Neural crest cell (in vitro differentiated cells): ENCODE measurements at places on chromosomes 13 and 19.

DNA sequence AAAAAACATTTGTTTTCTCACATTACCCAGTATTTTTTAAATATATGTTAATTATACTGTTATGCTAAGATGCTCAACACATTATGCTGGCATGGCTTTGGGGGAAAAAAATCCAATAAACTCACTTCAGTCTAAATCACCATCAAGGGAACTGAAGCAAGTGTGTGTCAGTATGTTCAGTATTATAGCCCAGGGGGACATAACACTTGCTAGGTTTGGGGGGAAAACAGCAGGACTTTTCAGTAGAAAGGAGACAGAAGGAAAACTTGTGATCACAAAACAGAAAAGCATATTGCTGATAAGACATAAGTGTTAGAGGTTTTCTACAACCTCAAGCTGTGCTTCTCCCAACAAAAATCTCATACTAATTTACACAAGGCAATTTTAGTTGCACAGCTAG lies 1759.9 kb upstream of the PCDH20 start:
- DNase-seq = no peak

GRCh38 chr19:15118789-15119494 lies 11.7 kb downstream of the SYDE1 start:
- no peak for DNase-seq

- no peak for DNase-seq
Measured at GRCh38 chr13:21796775-21797514, 126.1 kb downstream of the FGF9 start.

- DNase-seq = no peak
Measured at GRCh38 chr13:45104261-45104660, 16.0 kb upstream of the GTF2F2 start.

DNA sequence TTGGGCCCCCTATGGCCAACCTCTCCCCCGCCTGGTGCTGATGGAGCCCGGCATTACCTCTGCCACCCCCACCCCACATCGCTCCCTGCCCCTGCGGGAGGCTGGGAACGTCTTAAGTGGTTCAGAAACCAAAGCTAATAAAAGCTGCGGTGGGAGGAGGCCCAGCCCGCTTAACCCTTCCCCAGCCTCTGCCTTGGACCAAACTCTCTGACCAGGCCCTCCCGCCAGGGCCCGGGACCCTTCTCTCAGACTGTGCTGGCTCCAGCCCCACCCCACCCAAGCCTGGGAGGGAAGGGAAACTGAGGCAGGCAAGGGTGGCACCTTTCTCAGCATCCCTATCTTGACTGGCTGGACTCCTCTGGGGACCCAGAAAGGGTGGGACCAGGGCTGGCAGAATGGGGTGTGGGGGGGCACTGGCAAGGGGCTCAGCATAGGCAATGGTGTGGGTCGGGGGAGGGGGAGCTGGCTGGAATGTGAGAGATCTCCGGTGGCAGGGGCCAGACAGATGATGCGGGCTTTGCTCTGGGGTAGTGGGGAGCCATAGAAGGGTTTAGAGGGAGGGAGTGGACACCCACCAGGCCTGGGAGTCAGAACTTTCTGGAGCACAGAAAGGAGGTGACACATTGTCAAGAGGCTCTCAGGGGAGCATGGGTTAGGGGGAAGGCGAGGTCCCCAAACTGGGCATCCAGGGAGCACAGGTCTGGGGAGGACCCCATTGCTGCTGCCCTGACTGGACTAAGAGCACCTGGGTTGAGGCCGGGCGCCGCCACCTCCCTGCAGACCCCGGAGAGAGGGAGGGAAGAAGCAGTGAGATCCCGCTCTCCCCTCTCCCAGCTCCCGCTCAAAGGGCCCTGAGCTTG lies 21.9 kb downstream of the SMIM24 start:
- no peak for DNase-seq

GRCh38 chr19:15449620-15450527 lies at the start of gene WIZ:
Gene WIZ (minus strand): TSS chr19:15449956. CDS start chr19:15448307, 1,649 bp downstream.
- peak; percentile 72 for DNase-seq

- no peak for DNase-seq
Measured at GRCh38 chr19:33047422-33047821, 17.3 kb downstream of the RHPN2 start.

DNA sequence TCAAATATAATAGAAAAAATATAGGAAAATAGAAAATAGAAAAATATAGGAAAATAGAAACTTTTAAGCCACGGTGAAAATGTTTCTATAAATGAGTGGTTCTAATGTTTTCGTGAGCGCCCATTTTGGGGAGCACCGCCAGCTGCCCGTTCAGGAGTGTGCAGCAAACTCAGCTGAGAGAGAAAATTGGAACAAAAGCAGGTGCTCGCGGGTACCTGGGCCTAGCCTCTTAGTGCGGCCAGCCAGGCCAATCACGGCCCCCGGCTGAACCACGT lies 204 bp upstream of the PDX1 start:
- DNase-seq = no peak

DNA sequence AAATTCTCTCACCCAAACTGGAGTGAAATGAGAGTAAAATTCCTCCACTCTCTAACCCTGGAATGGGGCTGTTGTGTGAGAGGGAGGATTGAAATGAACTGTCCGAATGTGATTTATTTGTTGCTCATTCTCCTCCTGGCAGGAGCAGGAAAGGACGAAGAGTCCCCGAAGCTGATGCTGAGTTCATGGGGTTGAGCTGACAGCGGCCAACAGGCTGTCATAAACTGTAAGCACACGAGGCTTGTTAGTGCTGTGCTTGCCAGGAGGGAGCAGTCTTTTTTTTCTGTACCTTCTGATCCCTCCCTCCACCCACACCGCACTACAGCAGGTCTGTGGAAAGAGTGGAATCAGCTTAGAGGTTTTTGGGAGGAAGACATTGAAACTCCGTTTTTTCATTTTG lies 33.1 kb upstream of the ZNF331 start:
- no peak for DNase-seq

GRCh38 chr19:51628153-51628939 lies 1.9 kb downstream of the SIGLEC5 start:
- DNase-seq = no peak

- DNase-seq = no peak
Measured at GRCh38 chr19:23799321-23799720, 40.6 kb upstream of the ZNF681 start.

DNA sequence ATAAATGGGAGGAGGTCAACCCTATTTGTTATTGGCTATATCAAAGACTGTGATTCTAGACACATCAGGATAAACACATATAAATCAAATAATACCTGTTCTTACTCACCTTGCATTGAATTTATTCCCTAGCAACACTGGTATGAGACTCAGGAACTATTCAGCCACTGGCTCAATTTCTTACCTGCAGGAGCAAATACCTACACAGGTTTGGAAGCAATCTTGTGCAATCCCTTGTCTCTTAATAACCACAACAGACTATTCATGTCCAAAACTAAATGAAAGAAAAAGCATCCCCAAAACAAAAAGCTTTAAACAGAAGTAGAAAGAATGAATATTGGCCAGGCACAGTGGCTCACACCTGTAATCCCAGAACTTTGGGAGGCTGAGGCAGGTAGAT lies 55.5 kb downstream of the TBC1D4 start:
- DNase-seq = no peak

GRCh38 chr13:28822801-28823200 lies 2.7 kb downstream of the MTUS2 start:
- DNase-seq = no peak

GRCh38 chr13:80339912-80340650 lies 845 bp downstream of the SPRY2 start:
- peak; percentile 32 for DNase-seq

- DNase-seq = no peak
Measured at GRCh38 chr13:101555610-101556009, 103.1 kb downstream of the ITGBL1 start.

GRCh38 chr13:100790405-100790804 lies 115.8 kb upstream of the TMTC4 start:
- DNase-seq = no peak

DNA sequence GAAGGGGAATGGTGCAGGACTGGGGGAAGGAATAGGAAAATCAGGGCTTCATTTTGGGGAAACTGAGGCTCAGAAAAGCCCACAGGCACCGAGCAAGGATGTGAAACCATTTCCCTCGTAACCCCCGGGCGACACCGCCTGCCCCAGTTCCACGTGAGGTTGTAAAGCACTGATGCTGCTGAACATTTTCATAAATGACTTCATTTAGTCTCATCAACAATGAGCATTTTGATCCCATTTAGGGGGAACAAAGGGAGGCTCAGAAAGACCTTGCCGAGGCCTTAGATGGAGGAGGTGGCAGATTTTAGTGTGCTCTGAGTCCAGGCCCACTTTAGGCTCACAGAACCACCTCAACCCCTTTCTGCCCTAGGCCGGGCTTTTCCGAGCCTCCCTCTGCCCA lies 20.5 kb upstream of the FBXO27 start:
- DNase-seq = no peak

- no peak for DNase-seq
Measured at GRCh38 chr13:27391471-27391870, 32.9 kb upstream of the GTF3A start.

DNA sequence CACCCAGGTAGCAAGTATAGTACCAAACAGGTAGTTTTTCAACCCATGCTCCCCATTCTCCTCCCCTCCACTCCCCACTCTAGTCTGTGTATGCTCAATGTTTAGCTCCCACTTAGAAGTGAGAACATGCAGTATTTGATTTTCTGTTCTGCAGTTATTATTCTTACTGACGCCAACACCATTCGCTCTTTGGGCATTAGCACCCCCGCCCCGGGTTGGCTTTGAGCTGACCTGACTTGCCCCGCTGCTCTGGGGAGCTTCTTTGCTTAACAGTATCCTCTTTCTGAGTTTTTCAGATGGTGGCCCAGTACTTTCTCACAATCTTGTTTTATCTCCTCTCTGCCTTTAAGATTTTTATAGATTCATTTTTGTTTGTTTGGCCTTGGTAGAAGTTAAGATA lies 138.7 kb downstream of the CRYL1 start:
- DNase-seq = no peak

DNA sequence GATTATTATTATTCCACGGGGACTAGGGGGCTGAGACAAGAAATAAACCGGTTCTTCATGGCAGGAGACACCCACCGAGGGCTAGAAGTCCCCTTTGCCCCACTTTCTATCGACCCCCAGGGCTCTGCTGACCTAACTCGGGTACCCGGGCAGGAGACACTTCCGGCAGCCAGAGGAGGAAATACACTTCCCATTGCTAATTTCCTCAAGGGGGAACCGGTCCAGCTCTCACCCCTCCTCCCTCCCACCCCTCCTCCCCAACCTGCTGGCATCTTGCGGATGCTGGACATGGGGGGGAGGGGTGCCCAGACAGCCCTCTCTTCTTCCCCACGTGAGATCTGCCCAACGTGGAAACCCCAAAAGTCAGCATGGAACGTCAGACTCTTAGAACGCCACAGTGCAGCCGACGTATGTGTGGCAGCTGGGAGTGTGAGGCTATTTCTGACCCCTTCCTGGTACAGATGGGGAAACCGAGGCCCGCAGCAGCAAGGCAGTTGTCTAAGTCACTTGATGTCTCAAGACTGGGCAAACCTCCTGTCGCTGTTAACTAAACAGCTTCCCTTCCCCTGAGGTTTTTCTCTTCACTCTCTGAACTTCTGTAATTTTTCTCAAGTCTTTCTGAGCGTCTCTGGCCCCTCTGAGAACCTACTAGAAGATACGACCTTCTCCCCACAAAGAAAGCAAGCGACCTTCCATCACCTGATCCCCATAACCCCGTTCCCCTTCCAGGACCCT lies 3.6 kb downstream of the GPR4 start:
- DNase-seq = no peak

DNA sequence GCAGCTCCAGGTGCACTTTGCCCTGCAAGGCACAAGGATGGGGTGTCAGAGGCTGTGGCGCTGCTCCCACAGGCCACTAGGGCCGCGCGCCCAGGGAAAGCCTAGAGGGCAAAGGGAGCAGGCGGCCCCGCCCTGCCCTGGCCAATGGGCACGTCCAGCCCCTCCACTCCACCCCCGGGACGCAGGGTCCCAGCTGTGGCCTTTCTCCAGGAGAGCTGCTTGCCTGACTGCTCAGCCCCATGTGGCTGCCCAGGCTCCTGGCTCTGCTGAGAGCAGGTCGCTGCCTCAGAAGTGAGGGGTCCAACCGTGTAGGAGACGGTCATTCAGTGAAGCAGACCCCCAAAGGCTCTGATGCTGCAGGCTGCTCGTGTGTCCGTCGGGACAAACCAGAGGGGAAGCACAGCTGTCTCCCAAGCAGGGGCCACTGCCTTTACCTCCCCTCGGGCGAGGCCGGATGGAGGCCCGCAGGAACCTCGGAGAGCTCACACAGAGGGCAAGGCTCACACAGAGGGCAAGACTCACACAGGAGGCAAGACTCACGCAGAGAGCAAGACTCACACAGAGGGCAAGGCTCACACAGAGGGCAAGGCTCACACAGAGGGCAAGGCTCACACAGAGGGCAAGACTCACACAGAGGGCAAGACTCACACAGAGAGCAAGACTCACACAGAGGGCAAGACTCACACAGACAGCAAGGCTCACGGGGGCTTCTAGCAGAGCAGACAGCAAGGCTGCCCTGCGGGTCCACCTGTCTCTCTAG lies 56.2 kb upstream of the C13orf46 start:
- no peak for DNase-seq

DNA sequence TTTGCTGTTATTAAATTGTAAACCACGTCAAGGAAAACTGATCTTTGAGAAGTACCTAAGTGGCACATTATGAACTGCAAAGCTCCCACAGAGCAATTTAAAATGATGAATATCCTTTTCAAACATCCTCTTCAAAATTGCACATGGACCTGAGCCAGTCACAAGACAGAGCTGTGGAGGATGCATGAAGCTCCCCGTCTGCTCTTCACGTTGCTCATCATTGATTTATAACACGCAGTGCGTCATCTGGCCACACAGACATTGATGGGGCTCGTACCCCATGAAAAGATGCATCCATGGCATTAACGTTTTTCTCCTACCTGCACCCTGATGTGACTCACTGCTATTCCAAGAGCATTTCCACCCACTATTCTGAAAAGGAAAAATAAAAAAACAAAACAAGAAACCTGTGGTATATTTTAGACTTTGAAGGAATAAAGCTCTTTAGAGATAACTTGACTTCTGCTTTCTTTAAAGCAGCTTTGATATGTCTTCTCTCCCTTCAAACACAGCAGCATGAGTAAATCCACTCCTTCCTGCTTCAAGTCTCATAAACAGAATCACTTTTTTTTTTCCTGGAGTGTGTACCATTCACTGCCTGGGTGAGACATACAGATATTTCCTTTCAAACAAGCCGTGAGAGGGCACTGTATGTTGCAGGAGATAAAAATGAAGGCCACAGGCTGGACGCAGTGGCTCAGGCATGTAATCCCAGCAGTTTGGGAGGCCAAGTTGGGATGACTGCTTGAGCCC lies 7.2 kb upstream of the SERTM1 start:
- DNase-seq = no peak

- DNase-seq = no peak
Measured at GRCh38 chr19:18086590-18087138, at the start of gene IL12RB1. Gene IL12RB1 (minus strand): TSS chr19:18086934. CDS start chr19:18086823, 111 bp downstream.

DNA sequence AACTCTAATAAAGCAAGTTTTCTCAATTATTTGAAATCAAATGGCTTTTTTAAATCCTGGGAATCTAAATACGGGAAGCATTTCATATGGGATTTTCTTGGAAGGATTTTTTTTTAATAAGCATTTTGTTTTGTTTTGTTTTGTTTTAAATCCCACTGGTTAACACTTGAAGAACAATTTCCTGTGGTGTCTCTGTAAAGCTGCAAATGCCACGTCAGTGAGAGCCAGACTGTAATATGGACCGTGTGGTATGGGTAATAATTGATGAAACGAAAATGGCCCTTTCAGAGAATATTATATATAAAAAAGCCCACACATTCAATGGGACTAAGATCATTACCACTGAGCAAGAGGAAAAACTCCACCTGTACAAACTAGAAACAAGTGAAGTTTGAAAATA lies 33.9 kb upstream of the MIR17HG start:
- no peak for DNase-seq
